ENCODE measurements at places on chromosomes 3 and 15.

- no peak overlapping the region for H3K4me3 ChIP-seq
- DNase-seq: no peak
- no peaks in the 10 kb centered on the region for H3K4me1 ChIP-seq
- no peak overlapping the region for H3K27ac ChIP-seq
- H3K27me3 ChIP-seq: peaks cover 2% of the 10 kb centered on the region
Measured at GRCh38 chr3:25888892-25889524, 99.1 kb downstream of the OXSM start.

GRCh38 chr3:38157595-38157994, 7.7 kb upstream of the OXSR1 start:
- H3K27ac ChIP-seq: no peak overlapping the region
- no peaks in the 10 kb centered on the region for H3K4me1 ChIP-seq
- H3K36me3 ChIP-seq: no peaks in the 10 kb centered on the region
- no peak for DNase-seq
- H3K27me3 ChIP-seq: no peaks in the 10 kb centered on the region
- no peak overlapping the region for H3K4me3 ChIP-seq

DNA sequence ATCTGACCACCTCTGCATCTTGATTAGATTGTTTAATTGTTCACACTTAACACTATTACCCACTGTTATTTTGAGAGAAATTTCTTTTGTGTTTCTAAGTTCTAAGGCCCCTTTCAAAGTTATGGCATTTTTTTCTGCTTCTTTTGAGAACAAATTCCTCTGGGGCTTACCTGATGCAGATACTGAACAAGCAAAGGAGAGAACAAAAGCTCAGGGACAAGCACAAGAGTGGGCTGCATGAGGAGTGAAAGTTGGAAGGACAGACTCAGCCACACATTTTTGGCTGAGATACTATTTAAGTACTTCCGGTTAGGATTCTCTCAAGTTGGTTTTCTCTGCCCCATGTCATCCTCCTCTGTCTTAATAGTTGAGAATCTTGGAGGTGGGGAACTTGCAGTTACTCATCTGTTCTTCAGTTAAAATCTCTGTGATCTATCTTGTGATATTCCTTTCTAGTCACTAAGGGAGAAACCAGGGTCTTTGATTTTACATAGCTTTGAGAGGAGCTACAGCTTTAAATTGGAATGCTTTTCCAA, 54.7 kb downstream of the CMTM6 start:
- no peak overlapping the region for H3K4me3 ChIP-seq
- H3K36me3 ChIP-seq: no peaks in the 10 kb centered on the region
- H3K27me3 ChIP-seq: no peaks in the 10 kb centered on the region

- no peak overlapping the region for H3K4me3 ChIP-seq
- H3K4me1 ChIP-seq: peaks cover 24% of the 10 kb centered on the region
- H3K27ac ChIP-seq: no peak overlapping the region
- DNase-seq: peak; percentile 77
Measured at GRCh38 chr15:81264072-81264857, 59.7 kb downstream of the STARD5 start.

DNA sequence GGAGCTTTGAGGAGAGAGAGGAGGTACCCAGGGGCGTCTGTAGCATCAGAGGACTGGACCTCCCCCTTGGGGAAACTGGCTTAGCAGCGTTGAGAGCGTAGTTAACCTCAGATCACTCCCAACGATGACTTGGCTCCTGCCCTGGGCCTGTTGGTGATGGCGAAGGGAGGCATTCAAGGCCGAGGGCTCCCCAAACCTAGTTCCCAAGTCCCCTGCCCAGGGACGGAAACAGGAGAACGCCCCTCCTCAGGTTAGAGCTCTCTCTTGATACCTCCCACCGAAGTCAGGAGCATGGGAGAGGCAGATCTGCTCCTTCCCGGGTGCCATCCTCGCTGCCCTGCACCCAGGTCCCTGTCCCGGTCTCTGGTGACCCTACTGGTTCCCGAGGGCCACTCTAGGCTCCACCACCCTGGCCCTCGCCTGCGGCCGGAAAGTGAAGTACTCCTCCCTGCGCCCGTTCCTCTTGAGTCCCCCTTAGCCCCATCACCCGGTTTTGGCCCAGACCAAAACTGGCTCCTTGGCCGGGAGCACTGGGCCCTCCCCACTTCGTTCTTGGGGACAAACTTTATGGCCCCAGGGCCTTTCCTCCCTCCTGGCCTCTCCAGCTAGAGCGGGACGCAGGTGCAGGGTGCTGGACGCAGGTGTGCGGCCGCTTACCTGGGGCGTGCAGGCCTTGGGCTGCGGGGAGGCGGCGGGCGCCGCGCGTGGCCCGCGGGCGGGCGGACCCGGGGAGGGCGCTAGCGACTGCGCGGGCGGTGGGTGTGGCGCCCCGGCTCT, 2.6 kb upstream of the SKOR1 start:
- H3K4me3 ChIP-seq: peak overlapping the region; percentile 66
- DNase-seq: peak; percentile 46
- no peak overlapping the region for H3K27ac ChIP-seq
- H3K4me1 ChIP-seq: no peaks in the 10 kb centered on the region

GRCh38 chr3:123725652-123726400, 141.0 kb upstream of the HACD2 start:
- H3K27ac ChIP-seq: no peak overlapping the region
- peaks cover 10% of the 10 kb centered on the region for H3K4me1 ChIP-seq
- no peaks in the 10 kb centered on the region for H3K36me3 ChIP-seq
- no peak for DNase-seq

DNA sequence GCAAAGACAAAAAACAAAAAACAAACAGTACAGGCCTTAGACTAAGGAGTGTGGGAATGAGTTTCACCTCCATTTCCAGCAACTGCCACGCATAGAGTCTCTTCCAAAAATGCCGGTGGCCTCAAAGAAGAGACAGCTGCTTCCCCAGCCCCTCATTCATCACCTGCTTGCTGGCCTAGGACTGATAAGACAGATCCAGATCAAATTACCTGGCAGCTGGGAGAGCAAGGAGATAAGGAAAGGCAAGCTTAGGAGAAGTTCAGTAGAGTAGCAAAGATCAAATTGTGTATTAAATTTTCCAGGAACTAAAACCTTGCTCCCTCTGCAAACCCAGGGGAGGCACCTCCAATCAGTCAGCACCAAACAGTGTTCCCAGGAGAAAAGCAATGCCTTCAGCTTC, 325.8 kb upstream of the CTNNB1 start:
- H3K4me3 ChIP-seq: no peak overlapping the region
- H3K27ac ChIP-seq: peak overlapping the region; percentile 38
- H3K36me3 ChIP-seq: no peaks in the 10 kb centered on the region
- DNase-seq: peak; percentile 67
- H3K27me3 ChIP-seq: no peaks in the 10 kb centered on the region

DNA sequence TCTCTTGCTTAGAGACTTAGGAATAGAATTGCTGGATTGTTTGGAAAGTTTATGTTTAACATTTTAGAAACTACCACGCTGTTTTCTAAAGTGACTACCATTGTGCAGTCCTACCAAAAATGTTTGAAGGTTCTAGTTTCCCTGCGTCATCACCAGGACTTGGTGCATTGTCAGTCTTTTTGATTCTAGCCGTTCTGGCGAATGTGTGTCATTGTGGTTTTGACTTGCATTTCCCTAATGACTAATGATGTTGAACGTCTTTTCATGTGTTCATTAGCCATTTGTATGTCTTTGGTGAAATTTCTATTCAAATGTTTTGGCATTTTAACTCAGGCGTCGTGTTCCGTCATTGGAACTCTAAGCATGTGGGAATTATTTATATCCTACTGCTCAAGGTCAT, 58.0 kb downstream of the CHD2 start:
- H3K27ac ChIP-seq: no peak overlapping the region
- H3K27me3 ChIP-seq: no peaks in the 10 kb centered on the region
- no peaks in the 10 kb centered on the region for H3K4me1 ChIP-seq
- peaks cover 97% of the 10 kb centered on the region for H3K36me3 ChIP-seq
- DNase-seq: no peak

DNA sequence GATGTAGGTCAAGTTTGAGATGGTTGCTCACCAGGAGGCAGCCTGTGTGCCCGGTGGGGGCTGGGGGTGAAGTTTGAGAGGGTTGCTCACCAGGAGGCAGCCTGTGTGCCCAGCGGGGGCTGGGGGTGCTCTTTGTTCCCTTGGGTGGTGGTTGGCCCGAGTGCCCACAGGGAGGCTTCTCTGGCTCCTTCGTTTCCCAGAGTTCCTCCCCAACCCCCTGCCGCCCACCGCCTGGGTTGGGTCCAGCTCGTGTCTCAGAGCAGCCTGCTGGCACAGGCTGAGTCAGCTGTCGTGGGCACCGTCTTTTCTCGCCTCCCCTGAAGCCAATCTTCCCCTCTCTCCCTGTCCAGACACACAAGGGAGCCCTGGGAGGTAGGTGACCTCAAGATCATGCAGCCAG, 3.1 kb downstream of the APBA2 start:
- H3K27ac ChIP-seq: no peak overlapping the region
- H3K27me3 ChIP-seq: no peaks in the 10 kb centered on the region
- H3K36me3 ChIP-seq: no peaks in the 10 kb centered on the region
- H3K4me3 ChIP-seq: no peak overlapping the region

GRCh38 chr3:127637971-127638370, 9.0 kb downstream of the PODXL2 start:
- no peaks in the 10 kb centered on the region for H3K27me3 ChIP-seq
- no peak overlapping the region for H3K4me3 ChIP-seq
- H3K27ac ChIP-seq: no peak overlapping the region
- no peaks in the 10 kb centered on the region for H3K36me3 ChIP-seq
- DNase-seq: no peak
- no peaks in the 10 kb centered on the region for H3K4me1 ChIP-seq

DNA sequence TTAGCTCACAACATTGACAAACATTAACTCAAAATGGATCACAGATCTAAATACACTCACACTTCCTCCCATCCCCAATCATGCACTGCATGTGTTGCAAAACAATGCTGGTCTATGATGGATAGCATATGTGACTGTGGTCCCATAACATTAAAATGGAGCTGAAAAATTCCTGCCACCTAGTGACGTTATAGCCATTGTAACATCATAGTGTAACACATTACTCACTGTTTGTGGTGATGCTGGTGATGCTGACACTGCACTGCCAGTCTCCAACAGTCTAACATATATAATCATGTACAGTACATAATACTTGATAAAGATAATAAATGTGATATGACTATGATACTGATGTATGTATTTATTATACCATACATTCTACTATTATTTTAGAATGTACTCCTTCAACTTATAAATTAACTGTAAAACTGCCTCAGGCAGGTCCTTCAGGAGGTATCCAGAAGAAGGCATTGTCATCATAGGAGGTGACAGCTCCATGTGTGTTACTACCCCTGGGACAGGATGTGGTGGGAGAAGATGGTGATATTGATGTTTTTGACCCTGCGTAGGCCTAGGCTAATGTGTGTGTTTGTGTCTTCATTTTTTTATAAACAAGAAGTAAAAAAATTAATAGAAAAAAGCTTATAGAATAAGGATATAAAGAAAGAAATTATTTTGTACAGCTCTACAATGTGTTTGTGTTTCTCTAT, 41.3 kb downstream of the TXNRD3 start:
- no peak overlapping the region for H3K27ac ChIP-seq
- H3K27me3 ChIP-seq: no peaks in the 10 kb centered on the region
- no peak for DNase-seq
- no peaks in the 10 kb centered on the region for H3K36me3 ChIP-seq
- H3K4me3 ChIP-seq: no peak overlapping the region
- no peaks in the 10 kb centered on the region for H3K4me1 ChIP-seq
